Stimulated activated naive CD4-positive, alpha-beta T cell (primary cell): ENCODE measurements at places on chromosomes 2 and 18.

DNA sequence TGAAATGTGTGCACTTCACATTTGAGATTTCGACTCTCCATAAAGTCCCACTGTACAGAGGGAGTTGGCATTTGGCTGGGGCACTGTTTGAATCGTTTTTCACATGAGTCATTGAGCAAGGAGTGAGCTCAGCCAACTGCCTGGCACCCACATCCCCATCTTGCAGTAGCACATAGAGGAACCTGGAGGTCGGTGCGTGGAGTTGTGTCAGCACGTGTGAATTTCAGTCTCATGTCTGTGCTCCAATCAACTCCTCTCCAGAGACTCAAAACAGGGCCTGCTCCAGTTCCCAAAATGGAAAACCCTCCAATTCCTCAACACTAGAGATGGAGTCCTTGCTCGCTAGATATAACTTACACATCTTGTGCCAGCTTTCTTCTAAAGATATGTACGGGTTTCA lies 126.8 kb upstream of the CAPN13 start:
- DNase-seq, result no peak

- no peak for DNase-seq
Observed at GRCh38 chr2:46982351-46983064, 66.9 kb upstream of the MCFD2 start.

GRCh38 chr2:232385660-232386489 lies 7.3 kb downstream of the ALPP start:
- no peak for DNase-seq

GRCh38 chr18:9428301-9428706 lies 47.0 kb upstream of the RALBP1 start:
- DNase-seq, result no peak

DNA sequence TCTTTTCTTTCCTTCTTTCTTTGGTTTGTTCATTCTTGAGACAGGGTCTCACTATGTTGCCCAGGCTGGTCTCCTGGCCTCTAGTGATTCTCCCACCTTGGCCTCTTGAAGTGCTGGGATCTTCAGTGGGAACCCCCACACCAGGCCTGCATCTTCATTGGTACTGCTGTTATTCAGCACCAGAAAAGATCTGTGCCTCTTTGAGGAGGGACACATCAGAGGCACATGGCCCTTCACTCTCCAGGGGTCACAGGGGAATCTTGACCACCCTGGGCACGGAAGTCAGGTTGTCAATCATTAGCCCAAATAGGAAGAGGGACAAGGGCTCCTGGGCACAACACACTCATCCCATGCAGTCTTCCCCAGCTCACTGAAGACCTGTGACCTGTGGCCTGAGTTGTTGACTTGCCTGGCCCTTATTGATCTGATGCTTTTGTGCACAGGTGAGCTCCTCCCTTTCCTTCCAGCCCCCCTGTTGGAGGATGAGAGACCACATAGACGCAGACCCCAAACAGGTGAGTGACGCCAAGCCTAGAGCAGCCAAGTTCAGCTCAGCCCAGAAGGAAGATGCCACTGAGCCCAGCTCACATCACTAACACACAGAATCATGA lies 33.0 kb upstream of the ODC1 start:
- no peak for DNase-seq

GRCh38 chr2:32003791-32004190 lies 7.0 kb downstream of the MEMO1 start:
- no peak for DNase-seq

DNA sequence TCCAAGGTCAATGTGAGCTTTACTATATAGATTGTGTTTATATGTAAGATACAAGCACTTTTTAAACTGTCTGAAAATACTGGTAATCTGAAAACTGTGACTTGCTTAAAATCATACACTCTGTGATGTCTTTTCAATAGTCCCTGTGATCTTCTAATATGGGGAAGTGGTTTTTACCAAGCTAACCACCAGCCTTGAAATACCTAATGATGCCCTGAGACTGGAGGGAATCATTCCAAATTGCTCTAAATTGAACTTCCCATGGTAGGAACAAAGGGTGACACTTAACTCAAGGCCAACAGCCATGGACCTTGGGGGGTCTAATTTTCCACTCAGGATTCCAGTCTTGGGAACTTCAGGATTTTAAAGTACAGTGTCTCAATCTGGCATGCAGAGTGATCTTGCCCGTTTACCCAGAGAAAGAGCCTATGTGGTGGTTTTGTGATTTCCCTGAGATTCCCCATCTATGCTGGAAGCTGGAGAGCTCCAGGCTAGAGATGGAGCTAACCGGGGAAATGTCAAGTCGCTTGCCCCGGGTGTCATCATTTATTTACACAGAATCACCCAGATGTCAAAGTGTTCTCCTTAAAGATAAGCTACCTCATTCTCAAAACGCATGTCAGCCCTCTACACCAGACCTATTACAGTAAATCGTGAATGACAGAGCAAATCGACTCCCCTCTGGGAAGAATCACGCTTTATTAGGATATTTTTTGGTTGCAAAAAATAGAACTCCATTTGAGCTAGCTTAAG lies 198.5 kb downstream of the SP3 start:
- no peak for DNase-seq

DNA sequence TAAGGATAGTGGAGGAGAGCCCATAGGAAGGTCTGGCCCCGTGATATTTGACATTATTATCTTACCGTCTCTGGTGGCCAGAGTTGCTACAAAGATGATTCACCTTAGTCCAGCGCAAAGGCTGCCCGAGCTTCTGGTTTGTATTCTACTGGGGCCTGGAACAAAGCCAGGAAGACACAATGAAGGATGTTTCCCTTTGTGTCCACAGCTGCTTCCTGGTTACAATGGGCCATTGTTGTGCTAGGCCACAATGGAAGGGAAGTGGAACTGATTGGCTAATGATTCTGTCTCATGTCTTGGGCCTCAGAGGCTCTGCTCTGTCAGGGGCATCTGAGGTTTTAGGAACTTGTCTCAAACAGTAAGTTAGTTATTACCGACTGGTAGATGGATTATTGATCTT lies 132.2 kb downstream of the TDRD15 start:
- DNase-seq, result no peak

- DNase-seq, result no peak
Observed at GRCh38 chr2:59791004-59791618, 762.3 kb downstream of the BCL11A start.

DNA sequence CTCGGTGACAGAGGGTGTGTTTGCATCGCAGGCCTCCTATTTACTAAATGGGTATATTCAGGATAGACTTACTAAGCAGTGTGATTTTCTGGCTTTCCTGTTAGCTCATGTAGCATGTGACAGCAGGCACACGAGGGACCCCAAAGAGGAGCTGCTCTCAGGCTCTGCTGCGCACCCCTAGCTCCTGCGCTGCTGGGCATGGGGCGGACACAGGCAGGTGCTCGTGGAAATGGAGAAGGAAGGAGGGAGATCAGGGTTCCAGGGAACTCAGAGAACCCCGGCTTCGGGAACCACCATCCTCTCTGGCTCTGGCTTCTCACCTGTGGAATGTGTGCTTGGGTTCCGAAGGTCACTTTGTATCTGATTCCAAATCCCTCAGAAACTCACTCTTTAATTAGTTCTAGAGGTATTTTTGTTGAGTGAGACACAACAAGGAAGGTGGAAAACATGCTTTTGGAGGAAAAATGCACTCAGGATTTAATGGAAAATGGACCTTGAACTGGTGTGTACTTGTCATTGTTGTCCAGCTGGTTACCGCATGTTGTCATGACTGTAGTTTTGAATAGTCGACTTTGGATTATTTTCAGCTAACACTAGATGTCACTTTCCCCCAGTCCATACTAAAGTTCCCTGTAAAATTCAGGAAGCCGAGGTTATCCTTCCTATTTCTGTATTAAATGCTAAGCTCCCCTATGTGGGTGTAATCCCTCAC lies 3.5 kb downstream of the SNTG2 start:
- DNase-seq, result no peak

DNA sequence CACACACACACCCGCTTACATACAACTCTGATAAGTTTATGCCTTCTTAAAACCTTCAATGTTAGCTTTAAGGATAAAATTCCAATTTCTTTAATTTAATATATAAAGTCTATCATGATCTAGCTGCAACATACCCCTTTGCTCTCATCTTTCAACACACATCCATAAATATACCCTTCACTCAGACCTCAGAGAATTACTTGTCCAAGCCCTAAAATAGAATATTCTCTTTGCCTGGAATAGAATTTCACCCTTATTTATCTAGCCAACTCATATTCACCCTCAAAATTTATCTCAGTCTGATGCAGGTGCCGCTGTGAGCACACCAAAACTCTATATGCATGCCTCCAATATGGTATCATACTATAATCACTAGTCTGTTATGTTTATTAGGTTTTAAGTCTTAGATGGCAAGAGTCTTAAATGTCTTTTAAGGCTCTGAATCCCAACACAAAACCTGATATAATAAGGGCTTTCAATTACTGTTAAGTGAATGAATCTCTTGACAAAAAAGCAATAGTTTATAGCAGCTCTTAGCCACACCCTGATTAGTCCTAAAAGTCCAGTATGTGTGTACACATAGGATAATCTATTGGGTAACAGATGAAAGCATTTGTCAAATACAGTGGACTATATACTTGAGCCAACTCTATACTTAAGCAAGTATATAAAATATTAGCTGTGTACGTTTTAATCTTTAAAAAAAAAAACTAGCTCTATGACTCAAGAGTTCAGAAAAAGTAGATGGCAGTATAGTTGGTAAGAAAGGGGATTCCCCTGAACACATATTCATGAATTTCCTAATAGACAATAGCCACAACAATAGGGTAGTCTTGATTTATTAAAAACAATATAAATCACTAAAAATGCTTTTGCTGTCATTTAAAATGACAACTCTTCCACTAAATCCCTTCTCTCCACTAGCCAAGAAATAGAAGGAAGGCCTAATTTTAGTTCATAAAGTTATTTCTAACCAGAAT lies 144.5 kb downstream of the EXOC6B start:
- no peak for DNase-seq

DNA sequence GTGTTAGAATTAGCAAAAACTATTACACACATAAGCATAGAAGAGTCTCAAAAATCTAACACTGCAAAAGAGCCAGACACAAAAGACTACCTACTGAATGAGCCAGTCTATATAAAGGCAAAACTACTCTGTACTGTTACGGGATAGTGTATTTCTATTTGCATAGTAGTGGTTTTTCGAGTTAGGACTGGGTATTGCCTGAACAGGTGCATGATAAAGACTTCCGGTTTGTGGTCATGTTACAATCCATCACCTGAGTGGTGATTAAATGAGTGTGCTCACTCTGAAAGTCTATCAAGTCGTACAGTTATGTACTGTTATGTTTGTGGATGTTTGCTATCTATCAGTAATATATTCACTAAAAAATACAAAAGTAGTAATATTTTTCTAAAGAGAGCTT lies 523.3 kb upstream of the SYT4 start:
- no peak for DNase-seq
